ENCODE measurements at places on chromosomes 6 and 20. TPM values are rescaled to one million over a fixed set of nuclear protein-coding genes. Genes with fewer than 3 reads are reported as not detected.

Gene LAMA2
- total RNA-seq, result not detected

DNA sequence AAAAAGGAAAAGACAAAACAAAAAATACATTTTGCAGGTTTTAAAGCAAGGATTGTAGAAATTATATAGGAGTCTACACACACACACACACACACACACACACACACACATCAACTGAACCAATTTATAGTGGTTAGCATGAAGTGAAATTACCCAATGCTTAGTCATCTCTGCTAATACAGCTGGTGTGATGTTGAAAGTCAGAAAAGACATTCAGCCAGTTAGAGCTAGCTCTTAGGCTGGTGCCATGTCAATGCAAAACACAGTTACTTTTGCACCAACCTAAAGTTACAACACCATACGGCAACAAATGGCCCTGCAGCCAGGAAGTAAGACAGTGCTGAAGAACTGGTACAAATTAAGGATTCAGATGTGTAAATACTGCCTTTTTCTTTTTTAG lies 15.2 kb downstream of the FAM210B start:
- DNase-seq, result no peak

DNA sequence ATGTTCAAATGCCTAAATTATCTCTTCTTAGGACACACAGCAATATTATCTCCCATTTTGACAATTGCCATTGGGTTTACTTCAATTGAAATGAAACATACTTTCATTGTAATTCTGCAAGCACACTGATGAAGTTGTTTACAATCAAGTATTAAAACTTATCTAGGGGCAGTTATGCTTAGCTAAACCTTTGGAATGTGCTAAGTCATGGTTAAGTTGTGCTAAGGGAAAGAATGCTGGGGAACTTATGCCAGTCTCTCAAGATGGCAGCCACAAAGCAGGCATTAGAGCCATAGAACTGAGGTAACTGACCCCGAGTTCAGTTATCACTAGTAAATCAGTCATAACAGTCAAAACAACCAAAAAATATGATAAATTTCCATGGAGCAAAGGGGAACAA lies 59.1 kb upstream of the NT5E start:
- DNase-seq, result no peak

GRCh38 chr6:43248101-43248500 lies 4.8 kb downstream of the TTBK1 start:
- no peak for DNase-seq

All from CD8-positive, alpha-beta T cell (primary cell).